ENCODE measurements at places on chromosomes 2 and 18.

DNA sequence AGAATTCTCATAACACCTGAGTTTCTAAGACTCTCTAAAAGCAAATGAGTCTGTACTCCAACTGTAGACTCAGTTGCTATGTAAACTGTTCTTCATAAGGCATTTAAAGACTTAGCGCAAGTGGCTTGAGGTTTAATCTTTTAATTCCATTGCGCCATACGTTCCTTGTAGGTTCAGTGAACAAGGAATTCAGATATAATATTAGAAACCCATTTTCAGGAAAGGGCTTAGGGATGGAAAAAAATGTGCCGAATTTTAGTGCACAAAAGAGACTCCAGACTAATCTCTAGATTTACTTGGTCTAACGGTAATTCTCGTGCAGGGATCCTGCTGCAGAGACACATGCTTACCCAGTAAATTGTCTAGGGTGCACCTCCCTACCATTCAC, 268.9 kb upstream of the TANK start:
- DNase-seq = no peak

GRCh38 chr18:64119916-64120315, 29.0 kb downstream of the LINC00305 start:
- no peak for DNase-seq

- DNase-seq = no peak
These were observed 45.2 kb downstream of the ITGA6 start for GRCh38 chr2:172472446-172473033.

DNA sequence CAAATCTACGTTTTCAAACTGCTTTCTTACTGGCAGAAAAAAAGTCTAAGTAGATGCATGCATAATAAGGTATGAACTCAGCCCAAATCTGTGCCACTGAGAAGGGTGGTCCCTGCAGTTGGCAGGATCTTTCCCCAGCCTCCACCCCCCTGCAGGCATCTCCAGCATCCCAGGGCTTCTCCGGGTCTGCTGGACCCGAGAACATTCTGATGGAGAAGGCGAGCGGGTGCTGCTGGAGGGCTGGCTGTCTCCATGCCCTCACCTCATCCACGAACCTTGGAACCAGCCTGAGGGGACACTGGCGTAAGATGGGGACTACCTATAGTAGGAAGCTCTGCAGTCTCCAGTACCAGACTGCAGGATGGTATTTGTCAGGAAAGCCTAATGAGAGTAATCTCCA, 198.9 kb downstream of the HDAC4 start:
- DNase-seq = no peak

DNA sequence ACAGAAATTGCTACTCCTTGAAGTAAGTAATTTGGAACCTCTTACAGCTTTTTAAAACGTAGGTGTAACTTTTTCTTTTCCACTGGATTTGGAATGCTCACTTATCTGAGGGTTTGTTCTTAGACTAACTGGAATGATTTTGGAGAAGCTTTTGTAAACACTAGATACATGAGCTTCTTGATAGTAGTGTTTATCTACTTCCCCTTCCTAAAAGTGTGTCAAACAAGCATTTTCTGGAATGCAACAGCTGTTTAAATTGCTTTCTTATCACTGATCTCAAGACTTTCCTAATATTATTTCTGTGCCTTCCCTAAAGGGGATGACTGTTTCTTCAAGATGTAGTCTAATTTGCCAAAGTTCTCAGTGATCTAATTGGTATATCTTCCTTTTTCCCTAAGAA, 282.6 kb downstream of the CCDC178 start:
- DNase-seq = no peak

DNA sequence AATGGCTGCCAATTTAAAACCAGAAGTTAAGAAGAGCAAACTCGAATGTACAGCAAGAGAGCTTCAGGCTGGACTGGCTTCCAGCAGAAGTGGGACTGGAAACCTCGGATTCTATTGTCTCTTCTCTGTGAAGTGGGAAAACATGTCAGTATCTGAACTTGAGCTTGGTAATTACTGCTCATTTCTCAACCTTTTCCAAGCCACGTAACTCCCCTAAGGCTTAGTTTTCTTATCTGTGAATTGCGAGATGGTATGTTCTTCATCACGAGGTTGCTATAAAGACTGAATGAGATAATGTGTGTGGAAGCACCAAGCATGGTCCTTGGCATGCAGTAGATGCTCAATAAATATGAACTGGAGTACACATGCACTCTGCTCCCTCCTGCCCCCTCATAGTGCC, 259.4 kb upstream of the SPRED2 start:
- no peak for DNase-seq

DNA sequence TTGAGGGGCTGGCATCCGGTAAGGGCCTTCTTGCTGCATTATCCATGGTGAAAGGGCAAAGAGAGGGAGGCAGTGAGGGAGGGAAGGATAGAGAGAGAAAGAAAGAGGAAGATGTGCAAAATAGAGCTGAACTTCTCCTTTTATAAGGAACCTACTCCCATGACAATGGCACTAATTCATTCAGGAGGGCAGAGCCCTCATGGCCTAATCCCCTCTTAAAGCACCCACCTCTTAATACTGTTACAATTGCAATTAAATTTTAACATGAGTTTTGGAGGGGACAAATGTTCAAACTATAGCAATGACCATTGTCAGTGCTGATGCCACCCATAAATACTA, 60.2 kb downstream of the CXCR4 start:
- DNase-seq = peak; percentile 9

DNA sequence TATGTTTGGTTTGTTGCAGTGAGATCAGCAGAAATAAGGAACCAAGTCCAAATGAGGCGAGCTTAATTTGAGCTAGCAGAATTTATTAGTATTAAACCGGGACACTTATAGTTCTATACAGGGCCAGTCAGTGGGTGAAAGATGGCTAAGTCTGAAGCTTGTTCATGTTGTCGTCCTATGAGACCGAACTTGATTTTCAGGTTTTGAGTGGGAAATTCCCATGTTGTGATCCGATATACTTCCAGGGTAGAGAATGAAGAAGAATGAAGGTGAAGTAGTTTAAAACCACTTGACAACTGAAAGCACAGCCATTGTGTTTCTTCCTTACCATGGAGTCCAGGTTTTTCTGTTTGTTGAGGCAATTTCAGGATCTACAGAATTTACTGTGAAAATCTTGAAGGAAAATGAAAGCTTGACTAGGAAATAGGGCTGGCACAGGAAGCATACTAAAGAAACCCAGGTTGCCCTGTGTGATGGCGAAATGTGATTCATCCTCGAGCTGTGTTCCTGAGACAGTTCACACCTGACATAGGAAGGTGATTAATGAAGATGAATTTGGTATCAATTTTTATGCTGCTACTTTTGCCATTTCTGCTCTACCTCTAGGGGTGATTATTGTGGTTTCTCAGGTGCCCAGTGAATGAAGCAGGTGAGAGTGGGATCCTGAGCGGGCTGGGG, 37.6 kb upstream of the MGAT5 start:
- DNase-seq = no peak

- DNase-seq = no peak
These were observed 12.7 kb upstream of the NFU1 start for GRCh38 chr2:69449906-69450305.

DNA sequence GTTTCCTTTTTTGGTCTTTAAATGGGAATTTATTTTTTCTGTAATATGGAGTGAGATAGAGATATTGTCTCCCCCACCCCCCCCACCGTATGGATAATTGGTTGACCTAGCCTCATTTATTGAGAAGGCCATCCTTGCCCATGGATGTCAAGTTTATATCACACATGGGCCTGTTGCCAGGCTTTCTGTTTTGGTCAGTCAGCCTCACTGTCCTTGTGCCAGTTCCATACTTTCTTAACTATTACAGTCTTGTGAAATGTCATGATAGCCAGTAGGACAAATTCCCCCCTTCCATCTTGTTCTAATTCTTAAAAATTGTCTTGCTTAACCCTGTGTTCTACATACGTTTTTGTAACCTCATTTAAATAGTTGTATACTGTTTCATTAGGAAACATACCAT, 12.5 kb downstream of the BABAM2 start:
- no peak for DNase-seq

- DNase-seq = no peak
These were observed 151.0 kb upstream of the DAPL1 start for GRCh38 chr2:158644139-158644538.

DNA sequence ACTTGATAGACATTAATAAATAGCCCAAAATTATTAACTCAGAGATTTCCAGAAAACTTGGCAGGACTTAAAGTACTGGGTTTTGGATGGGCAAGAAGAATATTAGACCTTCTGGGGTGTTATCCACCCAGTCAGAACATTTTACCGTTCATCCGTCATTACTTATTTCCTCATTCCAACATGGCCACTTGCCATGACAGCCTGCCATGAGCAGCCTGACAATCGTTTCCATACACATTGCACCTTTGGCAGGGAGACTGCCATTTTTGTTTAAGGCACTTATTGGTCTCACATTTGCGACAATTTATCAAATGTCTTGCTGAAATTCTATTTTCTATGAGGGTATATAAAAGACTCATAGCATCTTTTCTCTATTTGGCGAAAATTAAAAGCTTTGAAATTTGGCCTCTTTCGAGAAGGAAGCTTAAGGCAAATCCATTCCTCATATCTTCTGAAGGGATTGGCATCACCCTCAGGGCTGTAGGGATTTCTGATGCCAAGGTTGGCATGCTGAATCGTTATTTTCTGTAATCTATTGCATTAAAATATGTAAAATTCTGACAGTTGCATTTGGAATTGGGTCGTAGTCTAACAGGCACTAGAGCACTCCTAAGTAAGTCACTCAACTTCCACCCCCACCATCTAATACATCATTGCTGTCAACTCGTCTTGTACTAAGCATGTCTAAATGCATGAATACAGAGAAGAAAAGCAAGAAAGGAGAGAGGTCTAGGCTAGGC, 406.3 kb upstream of the PIK3C3 start:
- no peak for DNase-seq

GRCh38 chr18:31738460-31739407, 21.9 kb downstream of the SLC25A52 start:
- no peak for DNase-seq

DNA sequence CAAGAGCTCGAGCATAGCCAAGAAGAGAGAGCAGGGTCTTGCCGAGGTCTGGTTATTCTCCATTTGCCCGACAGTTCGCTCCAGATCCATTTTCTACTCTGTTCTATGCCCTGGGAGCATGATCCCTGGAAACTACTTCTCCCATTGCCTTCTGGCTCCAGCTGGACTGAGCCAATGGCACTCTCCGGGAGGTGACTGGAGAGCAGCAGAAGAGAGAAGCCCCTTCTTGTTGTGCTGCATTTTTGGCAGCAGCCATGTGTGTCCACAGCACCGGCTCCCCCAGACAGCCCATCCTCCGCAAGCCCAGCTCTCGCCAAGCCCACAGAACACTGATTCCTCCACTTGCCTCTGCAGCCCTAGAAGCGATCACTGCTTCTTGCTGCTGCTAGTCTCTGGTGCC, 345.5 kb downstream of the TNS1 start:
- DNase-seq = no peak

- DNase-seq = no peak
These were observed 150.9 kb downstream of the ESCO1 start for GRCh38 chr18:21449367-21450290.

GRCh38 chr2:70565039-70565731, 11.6 kb upstream of the TGFA start:
- no peak for DNase-seq

GRCh38 chr2:186422226-186422625, 63.8 kb upstream of the ZC3H15 start:
- DNase-seq = no peak

DNA sequence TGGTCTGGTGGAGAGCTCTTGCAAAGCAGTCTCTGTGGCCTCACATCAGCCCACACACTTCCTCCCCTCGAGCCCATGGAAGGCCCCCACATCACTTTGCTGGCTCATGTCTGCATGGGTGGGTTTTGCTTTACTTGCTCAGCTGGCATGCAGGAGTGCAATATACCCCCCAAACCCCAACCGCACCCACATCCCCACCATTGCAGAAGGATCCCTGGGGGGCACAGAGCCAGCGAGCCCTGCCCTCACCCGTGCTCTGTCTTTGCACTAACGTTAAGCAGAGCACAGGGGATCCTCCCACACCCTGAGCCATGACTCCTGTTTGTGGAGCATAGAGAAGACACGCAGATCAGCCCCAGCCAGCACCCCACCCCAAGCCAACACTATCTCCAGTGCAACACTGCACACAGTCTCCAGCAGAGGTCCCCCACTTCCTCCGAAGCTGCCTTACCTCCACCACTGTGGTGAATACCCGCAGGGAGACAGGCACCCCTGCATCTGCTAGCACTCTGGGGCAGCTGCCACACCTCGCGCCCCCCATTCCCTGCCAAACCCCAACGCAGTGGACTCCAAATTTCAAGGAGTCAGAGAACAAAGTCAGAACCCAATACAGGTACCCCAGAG, 177.8 kb upstream of the RGPD4 start:
- no peak for DNase-seq

- DNase-seq = no peak
These were observed 931.1 kb downstream of the LRP1B start for GRCh38 chr2:141199711-141200110.

DNA sequence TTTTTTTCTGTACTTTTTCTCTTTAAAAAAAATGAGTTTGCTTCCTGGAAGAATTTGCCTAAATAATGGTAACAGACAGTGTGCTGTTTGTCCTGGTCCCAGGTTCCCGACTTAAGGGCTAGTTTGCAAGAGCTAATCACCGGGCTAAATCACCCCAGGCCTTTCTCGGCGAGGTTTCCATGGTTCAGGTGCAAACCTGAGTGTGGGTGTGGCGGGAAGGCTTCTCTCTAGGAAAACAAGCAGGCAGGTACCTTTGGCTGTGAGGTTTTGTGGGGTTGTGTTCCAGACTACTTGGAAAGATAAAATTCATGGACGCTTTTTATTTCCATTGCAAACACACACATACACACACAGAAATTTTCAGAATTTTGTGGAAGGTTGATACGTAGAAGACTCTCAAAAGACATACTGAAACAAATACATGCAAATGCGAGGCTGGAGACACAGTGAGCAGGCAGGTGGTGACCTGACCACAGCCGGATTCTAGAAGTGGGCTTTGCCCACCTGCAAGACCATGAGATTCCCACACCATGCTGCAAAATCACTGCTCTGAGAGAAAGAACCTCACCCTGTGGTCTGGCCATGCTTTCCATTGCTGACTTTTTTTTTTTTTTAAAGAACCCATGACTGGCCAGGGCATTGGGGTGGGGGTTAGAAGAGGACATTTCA, 815 bp downstream of the CNDP1 start:
- no peak for DNase-seq
